K562 (cell line): ENCODE measurements at places on chromosomes 3 and 15. TPM values are rescaled to one million over a fixed set of nuclear protein-coding genes. Genes with fewer than 3 reads are reported as not detected.
A peak's percentile ranks its signal among the peaks of the same experiment; 100 is the strongest.

DNA sequence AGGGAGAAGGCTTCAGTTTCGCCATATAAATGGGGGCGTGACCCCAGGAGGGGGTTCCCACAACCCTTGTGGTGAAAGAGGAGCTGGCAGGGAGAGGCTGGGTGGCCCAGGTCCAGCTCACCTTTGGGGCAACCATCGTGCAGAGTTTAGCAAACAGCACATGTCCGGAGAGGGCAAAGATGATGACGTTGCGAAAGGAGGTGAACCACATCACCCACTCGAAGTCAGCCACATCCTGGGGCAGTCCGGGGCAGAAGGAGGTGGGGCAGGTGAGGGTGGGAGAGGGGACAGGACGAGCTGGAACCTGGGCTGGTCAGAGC is 3.7 kb downstream of the HHATL start:
- peaks cover 14% of the 10 kb centered on the region; the same call in 1 of the 2 replicates for H3K4me1 ChIP-seq
- DNase-seq, result no peak
- no peak overlapping the region for H3K27ac ChIP-seq
- H3K27me3 ChIP-seq, result peaks cover 6% of the 10 kb centered on the region

- no peaks in the 10 kb centered on the region for H3K27me3 ChIP-seq
- DNase-seq, result no peak
- no peak overlapping the region for H3K27ac ChIP-seq
- H3K4me1 ChIP-seq, result no peaks in the 10 kb centered on the region
- no peaks in the 10 kb centered on the region for H3K36me3 ChIP-seq
- no peak overlapping the region for H3K4me3 ChIP-seq
These were observed 221.3 kb downstream of the SUCLG2 start for GRCh38 chr3:67433109-67433508.

- no peak for DNase-seq
- no peaks in the 10 kb centered on the region for H3K27me3 ChIP-seq
- no peaks in the 10 kb centered on the region; the same call in 1 of the 2 replicates for H3K4me1 ChIP-seq
- H3K4me3 ChIP-seq, result no peak overlapping the region
- H3K27ac ChIP-seq, result no peak overlapping the region
- no peaks in the 10 kb centered on the region for H3K36me3 ChIP-seq
These were observed 19.8 kb downstream of the GPR160 start for GRCh38 chr3:170057550-170057949.

- H3K4me3 ChIP-seq, result no peak overlapping the region
- no peaks in the 10 kb centered on the region for H3K36me3 ChIP-seq
- no peak for DNase-seq
- H3K27me3 ChIP-seq, result no peaks in the 10 kb centered on the region
These were observed 48.5 kb downstream of the HACD2 start for GRCh38 chr3:123536153-123536895.

GRCh38 chr3:145681181-145681580 is 479.8 kb downstream of the PLOD2 start:
- no peak for DNase-seq
- no peak overlapping the region for H3K4me3 ChIP-seq
- no peaks in the 10 kb centered on the region for H3K27me3 ChIP-seq
- no peak overlapping the region for H3K27ac ChIP-seq

DNA sequence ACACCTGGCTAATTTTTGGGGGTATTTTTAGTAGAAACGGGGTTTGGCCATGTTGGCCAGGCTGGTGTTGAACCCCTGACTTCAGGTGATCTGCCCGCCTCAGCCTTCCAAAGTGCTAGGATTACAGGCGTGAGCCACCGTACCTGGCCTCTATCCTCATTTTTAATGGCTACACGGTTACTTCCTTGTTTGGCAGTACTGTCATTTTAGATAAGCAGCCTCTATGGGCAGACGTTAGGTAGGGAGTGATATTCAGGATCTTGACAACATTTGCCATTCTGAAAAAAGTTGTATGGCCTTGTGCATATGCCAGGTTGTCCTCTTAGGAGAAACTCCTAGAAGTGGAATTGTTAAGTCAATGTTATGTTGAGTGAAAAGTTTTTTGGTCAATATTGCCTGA is 141.7 kb downstream of the ITPR1 start:
- H3K27ac ChIP-seq, result no peak overlapping the region
- no peaks in the 10 kb centered on the region for H3K27me3 ChIP-seq
- no peak overlapping the region for H3K4me3 ChIP-seq
- no peaks in the 10 kb centered on the region for H3K36me3 ChIP-seq

DNA sequence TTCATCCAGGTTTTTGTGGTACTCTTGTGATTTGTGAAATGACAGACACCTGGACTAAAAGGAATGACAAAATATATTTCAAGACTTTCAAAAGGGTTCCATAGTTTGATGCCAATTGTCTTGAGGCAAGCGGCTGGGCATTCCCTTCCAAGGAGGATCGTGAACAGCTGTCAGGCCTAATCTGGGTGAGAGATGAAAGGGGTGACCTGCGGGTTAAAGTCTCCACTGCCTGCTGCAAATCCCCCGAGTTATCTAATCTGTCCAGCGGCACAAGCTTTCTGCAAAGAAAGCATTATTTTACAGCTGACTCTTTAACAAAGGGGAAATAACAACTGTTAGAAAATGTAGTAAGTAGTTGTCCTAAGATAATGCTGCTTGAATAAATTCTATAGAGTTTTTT is 128.7 kb upstream of the MB21D2 start:
- no peak overlapping the region for H3K4me3 ChIP-seq
- H3K4me1 ChIP-seq, result no peaks in the 10 kb centered on the region
- no peak for DNase-seq

DNA sequence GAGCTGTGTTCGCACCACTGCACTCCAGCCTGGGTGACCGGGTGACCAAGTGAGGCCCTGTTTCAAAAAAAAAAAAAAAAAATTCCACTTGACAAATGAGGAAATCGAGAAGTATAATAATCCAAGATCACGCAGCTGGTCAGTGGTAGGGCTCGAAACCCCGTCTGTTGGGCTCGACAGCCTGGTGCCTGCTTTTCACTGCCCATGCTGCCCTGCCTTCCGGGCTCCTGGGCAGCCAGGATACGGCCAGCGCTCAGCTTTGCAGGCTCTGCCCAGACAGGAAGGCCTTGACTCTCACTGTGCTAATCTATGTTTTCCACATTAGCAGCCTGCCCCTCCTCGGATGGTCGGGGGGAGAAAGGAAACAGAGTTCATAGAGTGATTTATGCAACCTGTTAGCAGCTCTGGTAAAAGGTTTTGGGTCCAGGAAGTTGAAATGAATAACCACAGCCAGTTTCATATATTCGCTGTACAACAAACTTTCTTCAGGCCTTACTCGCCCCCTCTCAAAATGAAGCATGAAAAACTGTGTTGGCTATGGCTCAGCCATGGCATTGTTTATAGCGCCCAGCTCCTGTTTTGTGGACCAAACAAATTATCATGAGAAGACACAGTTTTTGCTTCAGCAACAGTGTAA is 108.8 kb downstream of the XXYLT1 start:
- no peaks in the 10 kb centered on the region; the same call in 2 of the 3 replicates for H3K36me3 ChIP-seq
- H3K27ac ChIP-seq, result peak overlapping the region; percentile 92
- H3K4me3 ChIP-seq, result no peak overlapping the region
- H3K4me1 ChIP-seq, result peaks cover 43% of the 10 kb centered on the region
- no peak for DNase-seq
- H3K27me3 ChIP-seq, result no peaks in the 10 kb centered on the region; the same call in 2 of the 3 replicates

- DNase-seq, result no peak
- no peaks in the 10 kb centered on the region for H3K27me3 ChIP-seq
- H3K4me1 ChIP-seq, result no peaks in the 10 kb centered on the region
- no peak overlapping the region for H3K4me3 ChIP-seq
These were observed 10.8 kb downstream of the CACNA2D3 start for GRCh38 chr3:54133196-54133595.

WDR53 gene
- 14.6 and 15.9 TPM in 2 replicates for total RNA-seq
